Activated CD4-positive, alpha-beta T cell treated with anti-CD3 and anti-CD28 coated beads for 24 hours (primary cell): ENCODE measurements at places on chromosomes 3 and 15.

DNA sequence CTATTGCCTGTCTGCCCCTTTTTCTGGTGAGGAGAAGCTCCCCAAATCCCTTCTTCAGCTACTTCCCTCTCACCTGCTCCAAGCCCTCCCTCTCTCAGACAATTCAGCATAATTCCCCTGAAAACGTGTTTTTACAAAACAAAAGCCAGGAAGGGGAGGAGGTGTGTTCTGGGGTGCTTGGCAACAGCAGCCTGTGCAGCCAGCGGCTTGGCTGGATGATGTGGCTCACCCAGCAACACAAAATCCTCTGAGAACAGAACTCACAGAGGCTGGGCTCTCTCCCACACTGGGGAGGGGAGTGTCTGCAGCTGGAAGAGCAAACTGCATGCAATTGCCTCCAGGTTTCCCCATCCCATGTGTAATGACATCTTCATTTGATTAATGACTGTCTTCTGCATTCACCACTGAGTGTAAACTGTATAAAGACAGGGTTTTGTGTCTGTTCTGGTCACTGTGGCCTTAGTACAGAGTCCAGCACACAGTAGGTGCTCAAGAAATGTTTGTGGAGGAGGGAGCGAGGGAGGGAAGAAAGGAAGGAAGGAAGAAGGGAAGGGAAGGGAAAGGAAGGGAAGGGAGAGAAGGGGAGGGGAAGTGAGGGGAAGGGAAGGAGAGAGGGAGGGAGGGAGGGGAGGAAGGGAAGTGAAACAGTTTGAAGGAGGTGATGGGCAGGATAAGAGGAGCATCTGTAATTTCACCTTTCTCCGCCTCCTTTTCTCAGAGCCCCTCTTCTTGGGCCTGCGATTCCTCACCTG lies 70.1 kb upstream of the GLCE start:
- no peak for DNase-seq

DNA sequence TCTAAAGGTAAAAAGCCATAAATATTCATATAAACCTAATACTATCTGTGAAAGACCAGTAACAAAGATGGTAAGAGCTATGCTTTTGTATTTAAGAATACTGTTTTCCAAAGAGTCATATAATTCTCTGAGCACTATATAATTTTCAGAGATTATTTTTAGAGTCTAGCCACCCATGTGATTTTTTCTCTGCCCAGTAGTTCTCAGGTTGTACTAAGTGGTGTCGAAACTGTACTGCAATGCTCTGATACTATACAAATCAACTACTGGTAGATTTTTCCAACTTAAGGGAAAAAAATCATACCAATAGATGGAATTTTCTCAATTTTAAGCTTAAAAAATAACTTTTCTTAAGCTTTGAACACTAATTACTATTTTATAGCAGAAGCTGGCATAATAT lies 104.8 kb downstream of the MYO5A start:
- DNase-seq, result no peak

DNA sequence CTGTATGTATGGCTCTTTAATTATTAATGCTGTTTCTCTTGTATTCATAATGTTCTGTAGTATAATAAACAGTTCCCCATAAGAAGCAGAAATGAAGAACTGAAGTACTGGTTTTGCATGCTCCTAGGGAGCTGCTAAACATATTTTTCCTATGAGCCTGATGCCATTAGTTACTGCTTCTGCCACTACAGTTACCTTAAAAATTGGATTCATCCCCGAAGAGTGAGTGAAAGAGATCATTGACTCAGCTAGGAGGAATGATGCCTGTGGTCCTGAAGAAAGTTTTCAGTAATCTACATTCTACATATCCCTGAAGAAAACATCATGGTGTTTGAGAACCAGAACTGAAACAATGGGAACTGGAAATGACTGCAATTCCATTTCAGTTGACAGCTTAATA lies 37.1 kb upstream of the ST3GAL6 start:
- DNase-seq, result no peak

GRCh38 chr3:10552631-10552943 lies 47.2 kb upstream of the ATP2B2 start:
- DNase-seq, result no peak

DNA sequence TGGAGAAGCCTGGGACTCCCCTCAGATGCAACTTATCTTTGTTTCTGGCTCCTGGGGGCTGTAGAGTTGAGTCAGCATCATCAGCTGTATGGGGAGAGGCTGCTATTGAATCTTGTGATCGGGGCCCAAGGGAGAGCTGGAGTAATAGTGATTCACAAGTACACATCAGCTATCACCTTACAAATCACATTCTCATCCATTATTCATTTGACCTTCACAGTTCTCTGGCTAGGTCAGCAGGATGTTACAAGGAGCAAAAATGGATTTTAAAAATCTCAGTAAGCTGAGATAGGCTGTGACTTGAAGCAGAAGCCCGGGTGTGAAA lies 175.0 kb downstream of the OPA1 start:
- no peak for DNase-seq

DNA sequence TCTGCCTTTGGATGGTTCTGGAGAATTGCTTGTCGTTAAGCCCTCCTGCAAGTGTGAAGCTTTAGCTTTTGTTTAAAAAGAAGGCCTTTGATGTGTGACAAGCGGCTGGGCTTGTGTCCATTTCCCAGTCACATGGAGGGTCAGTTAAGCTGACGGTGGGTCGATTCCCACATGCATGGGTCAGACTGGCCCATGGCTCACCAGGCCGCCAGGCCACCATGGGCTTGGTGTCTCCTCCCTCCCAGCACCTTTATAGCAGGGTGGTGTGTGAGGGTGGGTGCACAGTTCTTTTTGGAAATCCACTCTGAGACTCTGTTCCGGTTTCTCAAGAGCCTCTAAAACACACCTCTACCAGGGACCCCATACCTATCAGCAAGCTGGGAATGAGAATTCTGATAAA lies 67.2 kb downstream of the SCN5A start:
- no peak for DNase-seq

DNA sequence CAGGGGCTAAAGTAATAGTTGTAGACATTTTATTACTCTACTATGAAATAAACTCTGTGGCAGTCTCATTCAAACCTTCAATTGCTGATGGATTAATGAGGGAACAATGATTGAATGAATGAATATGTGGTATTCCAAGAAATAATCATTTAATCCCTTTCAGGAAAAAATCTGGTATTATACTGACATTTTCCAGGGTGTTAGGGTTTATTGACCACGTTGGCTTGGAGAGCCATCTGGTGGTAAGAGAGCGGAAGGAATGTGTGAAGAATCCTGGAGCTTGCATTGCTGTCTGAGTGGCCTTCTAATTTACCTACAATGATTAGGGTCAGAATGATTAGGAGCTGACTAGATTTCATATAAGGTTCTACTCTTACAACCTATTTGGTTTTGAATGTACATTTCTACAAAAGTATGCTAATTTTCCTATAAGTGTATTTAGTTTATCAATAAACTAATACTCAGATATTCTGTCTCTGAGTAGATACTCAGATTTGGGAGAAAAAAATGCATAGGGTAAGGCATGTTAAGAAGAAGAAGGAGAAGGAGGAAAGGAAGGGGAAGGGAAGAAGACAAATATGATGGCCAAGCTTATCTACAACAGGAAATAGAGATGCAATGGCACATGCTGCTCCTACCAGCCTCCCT lies 249.9 kb downstream of the ROBO1 start:
- DNase-seq, result no peak

GRCh38 chr15:55846116-55846707 lies 103.3 kb upstream of the PRTG start:
- no peak for DNase-seq

DNA sequence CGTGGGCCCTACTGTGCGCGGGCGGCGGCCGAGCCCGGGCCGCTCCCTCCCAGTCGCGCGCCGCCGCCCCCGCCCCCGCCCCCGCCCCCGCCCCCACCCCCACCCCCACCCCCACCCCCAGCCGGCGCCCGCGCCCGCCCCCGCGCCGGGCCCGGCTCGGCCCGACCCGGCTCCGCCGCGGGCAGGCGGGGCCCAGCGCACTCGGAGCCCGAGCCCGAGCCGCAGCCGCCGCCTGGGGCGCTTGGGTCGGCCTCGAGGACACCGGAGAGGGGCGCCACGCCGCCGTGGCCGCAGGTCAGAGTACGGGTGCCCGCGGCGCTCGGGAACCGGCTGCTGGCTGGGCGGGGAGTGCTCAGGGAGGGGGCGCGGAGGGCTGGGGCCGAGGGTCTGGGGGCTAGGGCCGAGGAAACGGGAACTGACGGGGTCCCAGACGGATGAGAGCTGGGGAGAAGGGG lies 1.1 kb upstream of the PPARG start:
- DNase-seq, result no peak

GRCh38 chr15:76239786-76240185 lies 71.5 kb downstream of the ETFA start:
- no peak for DNase-seq

DNA sequence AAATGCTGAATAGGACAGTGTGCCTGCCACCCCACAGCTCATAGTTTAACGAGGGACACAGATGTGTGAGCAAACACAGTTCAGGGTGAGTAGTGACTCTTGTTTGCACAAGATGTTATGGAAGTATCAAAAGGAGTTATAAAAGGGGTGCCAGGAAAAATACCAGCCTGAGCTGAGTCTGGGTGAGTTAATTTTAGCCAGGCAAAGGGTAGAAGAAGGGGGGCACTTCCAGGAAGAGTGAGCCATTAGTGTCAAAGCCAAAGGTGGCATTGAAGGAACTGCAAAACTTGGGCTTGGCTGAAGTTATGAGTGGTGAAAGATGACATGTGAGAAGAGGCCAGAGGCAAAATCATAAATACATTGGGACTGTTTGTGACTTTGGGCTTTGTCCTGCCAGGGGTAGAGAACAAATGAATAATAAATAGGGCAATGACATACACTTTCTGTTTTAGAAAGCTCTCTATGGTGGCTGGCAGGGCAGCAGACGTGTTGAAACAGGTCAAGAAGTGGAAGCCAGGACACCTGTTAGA lies 1.9 kb upstream of the SPPL2A start:
- no peak for DNase-seq

DNA sequence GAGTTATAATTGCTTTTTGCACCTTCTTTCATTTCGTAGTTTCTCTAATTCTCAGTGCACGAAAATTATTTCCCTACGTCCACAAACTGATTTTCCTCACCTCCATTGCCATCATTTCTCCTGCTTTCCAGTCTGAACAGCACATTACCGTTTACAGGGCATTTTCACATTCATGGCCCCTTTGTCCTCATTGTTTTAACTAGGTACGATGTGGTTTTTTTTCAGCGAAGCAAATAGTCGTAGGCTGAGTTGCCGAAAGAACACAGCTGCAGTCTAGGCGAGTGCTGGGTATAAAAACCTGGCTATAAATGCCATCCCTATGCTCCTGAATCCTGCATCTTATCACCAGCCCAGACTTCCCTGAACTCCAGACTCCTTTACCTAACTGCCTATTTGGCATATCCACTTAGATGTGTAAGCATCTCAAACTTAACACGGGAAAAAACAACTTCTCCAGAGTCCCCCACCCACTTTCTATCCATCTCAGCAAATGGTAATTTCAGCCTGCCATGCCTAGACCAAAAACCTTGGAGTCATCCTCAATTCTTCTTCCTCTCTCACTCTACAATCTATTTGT lies 691 bp upstream of the FSIP1 start:
- no peak for DNase-seq

DNA sequence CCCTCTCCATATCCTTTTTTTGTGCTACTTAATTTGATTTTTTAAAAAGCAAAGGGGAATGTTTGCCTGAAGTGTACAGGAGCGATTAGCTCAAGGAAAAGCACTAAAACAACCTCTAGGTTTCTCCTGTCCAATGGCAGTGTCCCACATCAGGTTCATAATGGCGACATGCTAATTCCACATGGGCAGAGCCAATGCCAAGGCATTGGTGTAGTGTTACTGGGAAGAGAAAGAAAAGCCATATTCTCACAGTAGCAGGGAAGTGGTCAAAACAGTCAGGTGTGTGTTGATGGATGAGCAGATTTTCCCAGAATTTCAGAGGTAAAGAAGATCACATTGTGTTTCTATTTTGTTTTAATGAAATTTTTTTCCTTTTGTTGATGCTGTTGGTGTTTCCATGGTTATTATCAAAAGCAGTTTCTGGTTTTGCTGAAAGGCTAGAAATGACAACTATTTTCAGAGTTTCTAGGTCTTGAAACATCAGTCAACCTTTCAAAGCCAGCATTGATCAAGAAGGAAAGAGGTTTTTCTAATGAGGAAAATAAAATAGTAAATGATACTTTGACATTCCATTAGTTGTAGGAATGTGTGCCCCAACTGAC lies 65.2 kb downstream of the FNDC3B start:
- no peak for DNase-seq

DNA sequence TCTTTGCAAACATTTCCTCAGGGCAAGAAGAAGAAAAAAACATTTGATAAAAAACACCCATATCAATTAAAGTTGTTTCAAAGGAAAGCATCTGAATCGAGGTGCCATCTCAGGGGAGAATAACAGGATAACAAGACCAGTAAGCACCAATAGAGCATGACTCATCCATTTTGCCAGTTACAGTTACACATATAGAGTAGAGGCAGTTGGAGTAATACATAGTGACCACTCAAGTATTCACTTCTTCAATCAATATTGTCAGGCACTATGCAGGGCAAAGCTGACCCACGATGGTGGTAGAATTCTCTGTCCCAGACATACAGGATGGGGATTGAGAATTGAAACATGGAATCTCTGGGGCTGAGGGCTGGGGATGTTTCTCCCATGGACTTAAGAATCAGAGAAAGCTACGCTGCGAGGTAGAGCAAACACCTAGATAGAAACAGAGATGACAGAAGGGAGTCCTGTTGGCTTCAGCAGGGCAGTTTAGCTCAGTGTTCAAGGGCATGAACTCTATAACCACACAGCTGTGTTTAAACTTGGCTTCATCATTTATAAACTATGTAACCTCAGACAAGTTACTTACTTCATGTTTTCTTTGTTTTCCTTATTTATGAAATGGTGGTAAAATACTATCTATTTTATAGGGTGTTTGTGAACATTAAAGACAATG lies 186.4 kb upstream of the NANOGP8 start:
- DNase-seq, result no peak

GRCh38 chr15:51992953-51993352 lies 21.4 kb upstream of the LEO1 start:
- DNase-seq, result no peak

DNA sequence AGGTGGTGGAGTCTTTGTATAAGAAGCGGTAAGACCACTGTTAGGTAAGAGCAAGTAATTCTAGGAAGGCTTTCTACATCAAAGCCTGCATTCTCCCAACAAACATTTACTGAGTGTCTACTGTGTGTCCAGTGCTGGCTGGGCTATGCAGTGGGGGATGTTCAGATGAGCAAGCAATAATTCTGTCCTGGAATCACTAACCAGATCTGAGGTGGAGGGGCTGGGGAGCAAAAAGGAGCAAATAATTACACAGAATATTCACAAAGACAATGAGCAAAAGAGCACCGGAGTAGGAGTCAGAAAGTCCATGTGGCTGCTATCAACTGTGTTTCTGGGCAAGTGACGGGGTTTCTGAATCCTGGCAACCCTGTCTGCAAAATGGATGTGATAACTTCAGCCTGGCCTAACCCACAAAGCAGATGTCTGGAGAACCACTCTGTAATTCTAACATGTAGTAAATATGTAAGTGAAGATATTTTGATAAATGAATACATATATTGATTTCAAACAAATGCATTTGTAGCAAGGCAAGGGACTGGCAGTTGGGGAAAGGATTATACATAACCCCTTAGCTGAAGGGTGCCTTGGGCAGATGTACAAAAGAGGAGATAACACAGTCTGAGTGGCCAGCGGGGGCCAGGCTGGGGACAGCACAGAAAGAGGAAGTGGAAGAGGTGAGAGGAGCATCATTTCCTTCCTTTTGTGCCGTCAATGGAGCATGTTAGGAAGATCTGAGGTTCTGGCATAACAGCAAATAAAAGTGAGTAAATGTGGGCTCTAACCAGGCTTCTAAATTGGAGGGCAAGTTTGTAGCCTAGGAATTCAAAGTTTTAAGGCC lies 28.8 kb downstream of the CYP8B1 start:
- no peak for DNase-seq

GRCh38 chr3:188863999-188864406 lies 307.8 kb upstream of the TPRG1 start:
- DNase-seq, result no peak
